CD14-positive monocyte (primary cell): ENCODE measurements at places on chromosomes 12 and 14. TPM values are rescaled to one million over a fixed set of nuclear protein-coding genes. Genes with fewer than 3 reads are reported as not detected.

DNA sequence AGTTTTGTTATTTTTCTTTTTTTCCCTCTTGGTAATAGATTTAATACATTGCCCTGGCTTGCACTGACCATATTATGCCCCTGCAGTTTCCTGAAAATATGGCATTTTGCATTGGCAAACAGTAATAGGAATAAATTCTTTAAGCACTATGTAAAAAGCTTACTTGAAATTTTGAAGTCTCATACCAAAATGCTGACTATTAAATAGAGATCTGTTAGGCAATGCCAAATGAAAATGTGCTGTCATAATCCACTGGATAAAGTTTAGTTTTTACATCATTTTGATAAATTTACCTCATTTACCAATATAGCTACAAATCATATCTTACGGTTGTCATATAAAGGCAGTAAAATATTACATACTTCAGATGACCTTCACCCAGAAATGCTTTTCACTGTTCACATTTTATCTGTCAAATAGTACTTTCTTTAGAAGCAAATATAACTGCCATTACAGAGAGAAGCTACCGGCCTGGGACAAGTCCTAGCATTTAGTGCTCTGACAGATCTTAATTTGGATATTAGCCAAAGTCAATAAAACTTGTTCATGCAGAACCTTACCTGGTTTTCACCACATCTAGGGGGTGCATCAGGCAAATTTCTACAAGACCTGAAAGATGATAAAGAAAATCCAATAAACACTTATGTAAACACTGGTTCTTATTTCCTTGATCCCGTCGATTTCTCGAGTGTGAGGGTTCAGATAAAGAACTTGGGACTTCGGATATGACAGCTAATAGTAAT lies 212.9 kb downstream of the PAX9 start:
- H3K27me3 ChIP-seq: no peaks in the 10 kb centered on the region
- no peak overlapping the region for H3K4me3 ChIP-seq
- no peak overlapping the region for H3K27ac ChIP-seq
- no peaks in the 10 kb centered on the region for H3K4me1 ChIP-seq

DNA sequence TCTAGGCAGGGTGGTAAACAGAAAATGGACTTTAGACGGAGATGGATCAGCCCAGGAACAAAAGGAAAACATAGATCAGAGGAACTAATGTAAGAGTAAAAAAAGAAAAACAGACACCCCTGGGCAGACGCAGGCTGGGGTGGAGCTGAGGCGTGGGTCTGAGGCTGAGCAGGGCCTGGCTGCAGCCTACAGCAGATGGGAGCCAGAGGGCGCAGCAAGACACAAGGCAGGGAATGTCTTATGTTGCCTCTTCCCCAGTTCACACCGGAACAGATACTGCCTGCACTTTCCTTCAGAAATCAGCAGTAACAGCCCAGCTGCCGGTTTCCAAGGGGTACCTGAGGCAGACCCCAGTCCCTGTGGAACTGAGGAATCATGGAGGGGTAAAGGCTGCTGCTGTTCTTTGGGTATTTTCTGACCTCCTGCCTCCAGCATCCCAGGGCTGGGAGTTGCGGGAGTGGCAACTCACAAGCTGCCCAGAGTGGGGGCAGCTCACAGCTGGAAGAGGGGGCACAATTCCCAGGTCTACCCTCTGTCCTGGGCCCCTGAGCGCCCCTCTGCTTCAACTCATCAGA lies 9.8 kb downstream of the ZNF605 start:
- no peak overlapping the region for H3K27ac ChIP-seq
- peak overlapping the region; percentile 6 for H3K4me3 ChIP-seq
- no peaks in the 10 kb centered on the region for H3K27me3 ChIP-seq

C1QL4 gene
- not detected for polyA plus RNA-seq

- no peaks in the 10 kb centered on the region for H3K4me1 ChIP-seq
- H3K36me3 ChIP-seq: peaks cover 46% of the 10 kb centered on the region
- no peak for DNase-seq
- H3K4me3 ChIP-seq: no peak overlapping the region
- no peaks in the 10 kb centered on the region for H3K27me3 ChIP-seq
These were observed 95.4 kb downstream of the MYF5 start for GRCh38 chr12:80811957-80812708.

DNA sequence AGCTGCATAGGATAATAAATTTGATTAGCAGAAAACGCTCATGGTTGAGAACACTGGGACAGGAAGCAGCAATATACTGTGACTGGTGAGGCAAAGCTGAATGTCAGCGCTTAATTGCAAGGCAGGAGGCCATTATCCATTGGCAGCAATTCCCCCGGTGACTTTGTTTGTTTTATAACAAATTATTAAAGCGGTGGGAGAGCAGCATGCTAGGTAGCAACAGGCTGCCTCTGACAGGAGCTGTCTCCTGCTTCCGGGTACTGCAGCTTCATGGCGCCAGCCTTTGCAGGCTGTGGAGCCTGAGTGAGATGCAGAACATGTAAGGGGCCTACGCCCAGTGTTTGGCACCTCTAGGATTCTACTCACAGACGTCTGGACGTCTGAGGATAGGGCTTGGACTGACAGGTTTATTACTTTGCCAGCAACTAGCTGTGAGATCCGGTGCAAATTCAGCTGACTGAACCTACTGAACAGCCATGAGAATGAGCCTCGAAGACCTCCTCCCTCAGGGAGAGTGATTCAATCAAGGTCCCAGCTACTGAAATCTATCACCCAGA lies 82.1 kb upstream of the SSTR1 start:
- H3K27me3 ChIP-seq: no peaks in the 10 kb centered on the region
- no peaks in the 10 kb centered on the region for H3K36me3 ChIP-seq
- no peak overlapping the region for H3K4me3 ChIP-seq
- DNase-seq: no peak

PLEKHG7 gene
- polyA plus RNA-seq: not detected

VASH1 gene
- polyA plus RNA-seq: 6.2 and 10.5 TPM in 2 replicates

DNA sequence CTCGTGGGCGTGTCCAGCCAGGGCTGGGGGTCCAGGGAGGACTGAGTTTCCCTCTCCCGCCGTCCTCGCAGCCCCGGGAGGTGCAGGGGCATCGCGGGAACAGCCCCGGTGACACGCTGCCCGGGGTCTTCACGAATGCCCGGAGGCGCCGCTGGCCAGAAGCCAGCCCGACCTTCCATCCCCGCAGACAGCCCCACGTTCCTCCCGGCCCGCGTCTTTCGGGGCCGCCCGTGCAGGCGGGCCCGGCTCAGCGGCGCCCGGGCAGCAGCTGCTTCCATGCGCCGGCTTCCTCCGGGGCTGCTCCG lies 827 bp upstream of the TEDC1 start:
- H3K4me3 ChIP-seq: peak overlapping the region; percentile 89
- peaks cover 18% of the 10 kb centered on the region for H3K27me3 ChIP-seq
- H3K27ac ChIP-seq: peak overlapping the region; percentile 75
- DNase-seq: no peak
- peaks cover 5% of the 10 kb centered on the region for H3K36me3 ChIP-seq

DNA sequence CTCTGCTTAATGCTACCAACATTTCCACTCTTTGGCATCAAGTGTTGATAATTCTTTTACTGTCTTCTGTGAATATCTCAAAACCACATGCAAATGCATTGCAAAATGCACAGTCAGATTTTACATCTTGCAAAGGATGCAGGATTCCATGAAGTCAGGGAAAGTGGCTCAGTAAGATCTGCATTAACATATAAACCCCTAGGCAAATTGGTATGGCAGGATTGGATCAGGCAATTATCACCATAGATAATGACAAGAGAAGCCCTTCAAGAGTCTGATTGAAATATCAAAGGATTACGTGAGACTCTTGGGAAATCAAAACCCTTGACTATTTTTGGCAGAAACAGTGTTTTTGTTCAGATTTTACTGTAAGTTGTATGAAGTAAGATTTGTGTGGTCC lies 71.0 kb downstream of the TMTC2 start:
- no peak for DNase-seq
- peaks cover 31% of the 10 kb centered on the region for H3K36me3 ChIP-seq
- no peak overlapping the region for H3K27ac ChIP-seq
- no peaks in the 10 kb centered on the region for H3K27me3 ChIP-seq
- H3K4me3 ChIP-seq: no peak overlapping the region

MCRS1 gene
- polyA plus RNA-seq: 50.3 TPM

RARG gene
- 1.8 TPM for polyA plus RNA-seq

OTX2 gene
- not detected in 2 replicates for polyA plus RNA-seq

- H3K4me3 ChIP-seq: no peak overlapping the region
- no peak for DNase-seq
- H3K36me3 ChIP-seq: peaks cover 78% of the 10 kb centered on the region
- no peaks in the 10 kb centered on the region for H3K27me3 ChIP-seq
- peaks cover 4% of the 10 kb centered on the region for H3K4me1 ChIP-seq
- peak overlapping the region; percentile 59 for H3K27ac ChIP-seq
These were observed 25.6 kb downstream of the SINHCAF start for GRCh38 chr12:31300341-31300740.

DNA sequence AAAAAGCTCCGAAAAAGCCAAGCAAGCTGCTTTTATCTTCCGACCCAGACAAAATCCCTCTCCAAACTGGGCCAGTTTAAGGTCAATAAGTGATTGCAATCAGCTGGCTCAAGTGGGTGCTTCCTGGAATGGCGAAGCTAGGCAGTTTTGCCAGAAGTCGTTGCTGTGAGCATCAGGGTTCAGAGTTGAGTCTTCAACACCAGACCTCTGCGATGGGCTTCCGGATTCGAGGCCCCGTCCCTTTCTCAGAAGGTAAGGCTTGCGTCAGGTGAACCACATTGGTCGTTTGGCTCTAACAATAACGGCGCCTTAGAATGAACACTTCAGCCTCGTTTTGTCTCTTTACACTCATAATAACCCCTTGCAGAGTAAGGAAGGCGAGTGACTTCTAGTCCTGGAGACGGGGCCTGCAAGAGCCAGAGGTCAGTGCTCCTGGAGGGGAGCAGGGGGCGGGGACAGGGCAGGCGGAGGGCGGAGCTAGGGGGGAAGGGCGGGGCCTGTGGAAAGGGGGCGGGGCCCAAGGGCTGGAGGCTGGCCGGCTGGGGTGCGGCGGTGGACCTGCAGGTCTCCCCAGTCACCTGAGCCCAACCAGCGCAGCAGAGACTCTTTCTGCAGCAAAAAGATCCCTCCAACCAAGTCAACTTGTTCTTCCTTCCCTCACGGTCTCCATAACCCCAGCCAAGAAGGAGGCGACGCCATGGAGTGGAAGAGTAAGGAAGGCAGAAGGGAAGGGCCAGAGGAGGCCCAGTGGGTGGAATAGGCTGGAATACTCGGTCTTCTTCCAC lies 34.0 kb upstream of the NFYB start:
- H3K27me3 ChIP-seq: no peaks in the 10 kb centered on the region
- no peak overlapping the region for H3K27ac ChIP-seq
- no peaks in the 10 kb centered on the region for H3K36me3 ChIP-seq
- no peak for DNase-seq

- peak overlapping the region; percentile 52 for H3K4me3 ChIP-seq
- no peaks in the 10 kb centered on the region for H3K36me3 ChIP-seq
- no peak overlapping the region for H3K27ac ChIP-seq
- peaks cover 11% of the 10 kb centered on the region for H3K4me1 ChIP-seq
These were observed 82.6 kb upstream of the HMGA2 start for GRCh38 chr12:65741656-65742017.

DNA sequence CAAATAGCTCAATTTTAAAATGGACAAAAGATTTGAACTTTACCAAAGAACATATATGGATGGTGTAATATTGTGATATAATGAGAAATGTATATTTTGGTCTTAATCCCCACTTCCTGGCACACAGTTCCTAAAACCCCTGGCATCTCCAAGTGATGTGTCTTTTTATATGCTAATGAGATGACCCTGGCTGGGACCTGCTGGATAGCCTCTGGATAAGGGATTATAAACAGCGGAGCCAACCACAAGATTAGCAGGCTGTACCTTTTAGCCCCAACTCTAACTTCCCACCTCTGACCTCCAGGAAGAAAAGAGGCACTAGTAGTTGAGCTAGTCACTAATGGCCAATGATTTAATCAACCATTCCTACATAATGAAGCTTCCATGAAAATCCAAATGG lies 130.0 kb downstream of the DPF3 start:
- no peak overlapping the region for H3K4me3 ChIP-seq
- H3K4me1 ChIP-seq: no peaks in the 10 kb centered on the region
- no peak for DNase-seq

DNA sequence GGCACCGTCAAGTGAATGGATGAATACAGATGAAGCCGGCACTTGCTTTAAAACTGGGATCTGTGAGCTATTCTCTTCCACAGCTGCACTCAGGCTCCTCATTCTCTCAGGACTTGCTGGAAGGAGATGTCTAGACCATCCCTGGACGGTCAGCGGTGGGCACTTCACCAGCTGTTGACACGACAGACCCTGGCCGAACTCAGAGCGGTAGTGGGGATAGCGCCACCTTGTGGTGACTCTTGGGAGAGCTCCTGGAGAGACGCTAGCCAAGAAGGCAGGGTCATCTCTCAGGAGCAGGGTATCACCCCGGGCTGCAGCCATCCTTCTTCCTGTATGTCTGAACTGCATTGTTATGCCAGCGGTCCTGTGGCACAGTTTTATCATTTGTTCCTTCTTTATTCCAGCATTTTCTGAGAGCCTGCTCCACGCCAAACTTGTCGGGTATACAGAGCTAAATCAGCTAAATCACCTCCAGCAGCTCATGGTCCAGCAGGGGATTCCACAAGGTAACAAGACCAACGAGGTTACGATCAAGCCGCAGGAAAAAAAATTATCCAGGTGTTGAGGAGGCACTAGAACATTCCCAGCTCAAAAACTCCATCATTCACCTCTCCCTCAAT lies 10.0 kb downstream of the WNT1 start:
- no peak overlapping the region for H3K4me3 ChIP-seq
- H3K27ac ChIP-seq: no peak overlapping the region
- no peaks in the 10 kb centered on the region for H3K4me1 ChIP-seq
- H3K27me3 ChIP-seq: peaks cover 39% of the 10 kb centered on the region

- no peaks in the 10 kb centered on the region for H3K27me3 ChIP-seq
- no peaks in the 10 kb centered on the region for H3K36me3 ChIP-seq
- H3K4me1 ChIP-seq: no peaks in the 10 kb centered on the region
- no peak overlapping the region for H3K27ac ChIP-seq
- H3K4me3 ChIP-seq: no peak overlapping the region
- DNase-seq: no peak
These were observed 71.7 kb downstream of the CCDC92 start for GRCh38 chr12:123900871-123901376.

- no peaks in the 10 kb centered on the region for H3K36me3 ChIP-seq
- no peak overlapping the region for H3K27ac ChIP-seq
- no peak overlapping the region for H3K4me3 ChIP-seq
- H3K27me3 ChIP-seq: no peaks in the 10 kb centered on the region
- no peak for DNase-seq
- H3K4me1 ChIP-seq: no peaks in the 10 kb centered on the region
These were observed 201.5 kb downstream of the DACT1 start for GRCh38 chr14:58839233-58839632.

CD4 gene
- 269 TPM for polyA plus RNA-seq

DNA sequence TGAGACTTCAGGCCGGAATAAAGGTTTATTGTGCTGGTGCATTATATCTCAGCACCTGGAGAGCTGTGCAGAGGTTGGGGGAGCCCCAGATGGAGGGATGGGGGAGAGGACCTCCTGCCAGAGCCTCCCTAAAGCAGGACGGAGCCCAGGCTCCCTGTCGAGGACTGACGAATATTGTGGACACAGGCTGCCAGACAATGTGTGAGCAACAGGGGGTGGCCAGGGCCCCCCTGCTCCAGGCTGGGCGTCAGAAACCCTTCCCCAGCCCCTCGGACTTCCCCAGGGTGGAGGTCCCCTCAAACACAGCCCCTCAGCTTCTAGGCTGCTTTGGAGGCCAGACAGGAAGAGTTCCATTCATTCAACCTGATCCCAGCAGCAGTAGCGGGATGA lies 8.0 kb downstream of the TMEM119 start:
- no peaks in the 10 kb centered on the region for H3K4me1 ChIP-seq
- DNase-seq: no peak
- no peaks in the 10 kb centered on the region for H3K36me3 ChIP-seq
- no peak overlapping the region for H3K27ac ChIP-seq
- H3K4me3 ChIP-seq: no peak overlapping the region
- no peaks in the 10 kb centered on the region for H3K27me3 ChIP-seq

B4GALNT1 gene
- not detected for polyA plus RNA-seq
